ENCODE measurements at places on chromosomes 3 and 15.
A peak's percentile ranks its signal among the peaks of the same experiment; 100 is the strongest.

- DNase-seq, result no peak
Measured at GRCh38 chr15:59561547-59561946, 50.0 kb upstream of the GCNT3 start.

- no peak for DNase-seq
Measured at GRCh38 chr15:38112406-38112805, 140.2 kb upstream of the SPRED1 start.

DNA sequence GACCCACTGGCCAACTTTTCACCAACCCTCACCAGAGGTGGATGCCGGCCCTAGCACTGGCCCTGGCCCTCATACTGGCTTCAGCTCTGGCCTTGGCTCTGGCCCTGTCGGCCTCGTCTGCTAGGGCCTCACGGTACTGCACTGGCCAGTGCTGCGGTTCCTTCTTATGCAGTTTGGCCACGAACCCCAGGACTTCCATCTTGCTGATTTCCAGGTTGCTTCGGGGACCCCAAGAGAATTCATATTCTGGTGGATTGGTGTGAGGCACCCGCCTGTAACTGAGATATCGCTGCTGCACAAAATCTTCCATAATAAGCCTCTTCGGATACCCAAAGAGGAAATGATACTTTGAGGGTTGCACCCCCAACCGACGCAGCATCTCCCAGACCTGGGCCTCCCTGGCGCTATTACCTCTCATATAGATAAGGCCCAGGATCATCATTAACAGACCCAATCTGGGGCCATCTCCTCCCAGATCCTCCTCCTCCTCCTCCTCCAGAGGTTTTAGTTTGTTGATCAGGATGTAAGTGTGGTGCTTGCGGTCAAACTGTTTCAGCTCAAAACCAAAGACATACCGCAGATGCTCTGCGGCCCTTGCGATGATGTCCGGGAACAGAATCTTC lies 883 bp downstream of the MAGEF1 start:
- peak; percentile 13 for DNase-seq

DNA sequence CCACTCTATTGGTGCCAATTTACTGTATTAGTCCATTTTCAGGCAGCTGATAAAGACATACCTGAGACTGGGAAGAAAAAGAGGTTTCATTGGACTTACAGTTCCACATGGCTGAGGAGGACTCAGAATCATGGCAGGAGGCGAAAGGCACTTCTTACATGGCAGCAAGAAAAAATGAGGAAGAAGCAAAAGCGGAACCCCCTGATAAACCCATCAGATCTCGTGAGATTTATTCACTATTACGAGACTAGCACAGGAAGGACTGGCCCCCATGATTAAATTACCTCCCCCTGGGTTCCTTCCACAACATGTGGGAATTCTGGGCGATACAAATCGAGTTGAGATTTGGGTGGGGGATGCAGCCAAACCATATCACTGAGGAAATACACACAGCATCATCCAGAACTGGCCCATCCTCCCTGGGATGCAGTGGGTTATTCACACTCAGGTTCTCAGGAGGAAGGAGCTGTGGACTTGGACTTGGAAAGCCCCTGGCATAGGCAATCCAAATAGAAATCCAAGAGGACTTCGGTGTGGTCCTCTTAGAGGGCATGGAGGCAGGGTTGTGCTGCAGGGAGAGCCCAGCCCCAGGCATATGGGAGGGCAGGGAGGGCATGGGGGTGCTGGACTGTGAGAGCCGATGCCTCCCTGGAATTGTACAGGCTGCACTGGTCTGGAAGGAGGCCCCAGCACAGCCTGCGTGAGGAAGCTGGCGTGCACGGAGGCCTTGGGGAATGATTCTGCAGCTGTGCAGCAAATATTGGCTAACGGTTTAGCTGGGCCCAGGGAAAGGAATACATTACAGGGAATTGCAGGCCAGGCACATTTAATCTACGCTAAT lies 62.9 kb downstream of the EFCAB12 start:
- DNase-seq, result no peak

DNA sequence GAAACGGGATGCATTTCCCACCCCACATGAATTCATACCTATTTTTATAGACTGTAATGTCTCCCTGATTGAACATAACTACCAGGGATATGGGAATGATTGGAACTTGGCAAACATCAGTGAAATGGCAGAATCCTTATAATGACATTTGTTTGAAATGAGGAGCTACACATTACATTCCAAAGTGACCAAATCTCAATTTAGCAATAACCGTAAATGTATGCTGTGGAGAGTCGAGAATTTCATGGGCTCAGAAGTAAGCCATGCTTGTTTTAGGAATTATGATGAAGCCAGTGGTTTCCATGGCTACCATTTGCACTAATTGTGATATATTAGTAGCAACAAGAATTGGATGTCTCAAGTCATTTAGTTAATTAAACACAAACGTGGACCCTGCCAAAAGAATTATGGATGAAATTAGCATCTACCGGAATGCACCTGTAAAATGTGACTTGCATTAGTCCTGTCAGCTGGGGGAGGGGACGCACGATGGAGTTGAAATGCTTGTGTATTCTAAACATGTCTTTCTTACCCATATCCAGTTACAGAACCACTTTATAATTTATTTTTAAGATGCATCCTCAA lies 760.2 kb downstream of the GRM7 start:
- no peak for DNase-seq
